ENCODE measurements at places on chromosomes 3 and 15. TPM values are rescaled to one million over a fixed set of nuclear protein-coding genes. Genes with fewer than 3 reads are reported as not detected.

DNA sequence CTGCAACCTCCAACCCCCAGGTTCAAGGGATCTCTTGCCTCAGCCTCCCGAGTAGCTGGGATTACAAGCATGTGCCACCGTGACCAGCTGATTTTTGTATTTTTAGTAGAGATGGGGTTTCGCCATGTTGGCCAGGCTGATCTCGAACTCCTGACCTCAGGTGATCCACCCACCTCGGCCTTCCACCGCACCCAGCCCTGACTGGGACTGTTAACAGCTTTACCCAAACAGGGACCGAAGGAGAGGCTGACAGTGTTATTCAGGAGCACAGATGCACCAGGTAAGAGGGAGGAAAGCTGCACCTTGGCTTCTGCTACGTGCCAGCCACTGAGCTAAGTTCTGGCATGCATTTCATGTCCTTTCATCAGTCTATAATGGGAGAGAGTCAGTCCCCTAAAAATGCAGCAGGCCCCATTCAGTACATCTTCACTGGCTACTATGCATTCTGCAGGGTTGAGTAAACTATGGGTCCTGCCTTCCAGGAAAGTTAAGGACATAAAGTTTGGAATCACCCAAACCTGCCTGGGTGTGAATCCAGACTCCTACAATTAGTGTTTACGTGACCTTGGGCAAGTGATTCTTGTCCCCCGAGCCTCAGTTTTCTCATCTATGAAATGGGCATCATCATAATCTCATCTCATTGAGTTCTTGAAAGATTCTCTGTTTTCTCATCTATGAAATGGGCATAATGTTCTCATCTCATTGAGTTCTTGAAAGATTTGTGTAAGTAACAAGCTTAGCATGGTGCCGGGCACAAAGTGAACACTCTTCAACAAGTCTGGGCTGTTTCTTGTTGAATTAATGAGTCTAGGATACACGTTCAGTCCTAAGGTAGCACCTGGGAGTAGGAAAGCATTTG lies 82.2 kb downstream of the CPN2 start:
- no peaks in the 10 kb centered on the region for H3K36me3 ChIP-seq
- H3K27ac ChIP-seq, result no peak overlapping the region
- H3K4me3 ChIP-seq, result no peak overlapping the region
- no peak for DNase-seq

- H3K27me3 ChIP-seq, result no peaks in the 10 kb centered on the region
- H3K4me3 ChIP-seq, result no peak overlapping the region
- no peak overlapping the region for H3K27ac ChIP-seq
- DNase-seq, result no peak
Observed at GRCh38 chr3:95151590-95151989, 1088.7 kb downstream of the NSUN3 start.

- no peaks in the 10 kb centered on the region for H3K27me3 ChIP-seq
- no peak for DNase-seq
- H3K27ac ChIP-seq, result no peak overlapping the region
- H3K36me3 ChIP-seq, result peaks cover 14% of the 10 kb centered on the region
Observed at GRCh38 chr15:39118510-39118909, 462.4 kb upstream of the THBS1 start.

SENP2 gene
- total RNA-seq, result 54.6 TPM

ANKUB1 gene
- total RNA-seq, result not detected
